ENCODE measurements at places on chromosomes 4 and X.
A peak's percentile ranks its signal among the peaks of the same experiment; 100 is the strongest.

DNA sequence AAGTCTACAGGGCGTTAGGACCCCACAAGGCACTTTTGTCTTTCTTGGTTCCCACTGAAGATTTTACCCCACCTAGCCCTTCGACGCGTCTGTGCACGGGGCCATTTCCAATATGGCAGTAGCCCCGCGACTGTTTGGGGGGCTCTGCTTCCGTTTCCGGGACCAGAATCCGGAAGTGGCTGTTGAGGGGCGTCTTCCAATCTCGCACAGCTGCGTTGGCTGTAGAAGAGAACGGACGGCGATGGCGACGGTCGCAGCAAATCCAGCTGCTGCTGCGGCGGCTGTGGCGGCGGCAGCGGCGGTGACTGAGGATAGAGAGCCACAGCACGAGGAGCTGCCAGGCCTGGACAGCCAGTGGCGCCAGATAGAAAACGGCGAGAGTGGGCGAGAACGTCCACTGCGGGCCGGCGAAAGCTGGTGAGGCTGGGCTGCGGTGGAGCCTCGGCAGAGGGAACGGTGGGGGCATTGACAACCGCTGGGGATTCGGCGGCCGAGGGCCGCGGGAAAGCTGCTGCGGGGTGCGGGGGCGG lies at the start of gene USP11:
Gene USP11, plus strand, starts transcription at position 207 of the 530 bp plus-strand sequence. Its CDS starts 35 bp downstream, at position 242.
- DNase-seq = peak; percentile 36

- no peak for DNase-seq
These were observed 160.0 kb downstream of the FHIP1A start for GRCh38 chr4:151568966-151569365.

DNA sequence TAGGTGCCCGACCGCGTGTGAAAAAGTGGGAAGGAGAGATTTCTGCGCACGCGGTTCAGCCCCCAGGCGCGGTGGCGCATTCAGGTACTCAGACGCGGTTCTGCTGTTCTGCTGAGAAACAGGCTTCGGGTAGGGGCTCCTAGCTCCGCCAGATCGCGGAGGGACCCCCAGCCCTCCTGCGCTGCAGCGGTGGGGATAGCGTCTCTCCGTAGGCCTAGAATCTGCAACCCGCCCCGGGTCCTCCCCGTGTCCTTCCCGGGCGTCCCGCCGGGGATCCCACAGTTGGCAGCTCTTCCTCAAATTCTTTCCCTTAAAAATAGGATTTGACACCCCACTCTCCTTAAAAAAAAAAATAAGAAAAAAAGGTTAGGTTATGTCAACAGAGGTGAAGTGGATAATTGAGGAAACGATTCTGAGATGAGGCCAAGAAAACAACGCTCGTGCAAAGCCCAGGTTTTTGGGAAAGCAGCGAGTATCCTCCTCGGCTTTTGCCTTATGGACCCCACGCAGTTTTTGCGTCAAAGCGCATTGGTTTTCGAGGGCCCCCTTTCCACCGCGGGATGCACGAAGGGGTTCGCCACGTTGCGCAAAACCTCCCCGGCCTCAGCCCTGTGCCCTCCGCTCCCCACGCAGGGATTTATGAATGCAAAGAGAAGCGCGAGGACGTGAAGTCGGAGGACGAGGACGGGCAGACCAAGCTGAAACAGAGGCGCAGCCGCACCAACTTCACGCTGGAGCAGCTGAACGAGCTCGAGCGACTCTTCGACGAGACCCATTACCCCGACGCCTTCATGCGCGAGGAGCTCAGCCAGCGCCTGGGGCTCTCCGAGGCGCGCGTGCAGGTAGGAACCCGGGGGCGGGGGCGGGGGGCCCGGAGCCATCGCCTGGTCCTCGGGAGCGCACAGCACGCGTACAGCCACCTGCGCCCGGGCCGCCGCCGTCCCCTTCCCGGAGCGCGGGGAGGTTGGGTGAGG lies 3.7 kb downstream of the SHOX start:
- no peak for DNase-seq

- no peak for DNase-seq
These were observed 84.6 kb downstream of the GPR143 start for GRCh38 chrX:9681011-9681410.

GRCh38 chrX:118973389-118974087 lies 880 bp upstream of the LONRF3 start:
- no peak for DNase-seq

- DNase-seq = no peak
These were observed 63.2 kb downstream of the MGST2 start for GRCh38 chr4:139728840-139729239.

GRCh38 chr4:120452536-120452935 lies 385.9 kb upstream of the MAD2L1 start:
- no peak for DNase-seq

DNA sequence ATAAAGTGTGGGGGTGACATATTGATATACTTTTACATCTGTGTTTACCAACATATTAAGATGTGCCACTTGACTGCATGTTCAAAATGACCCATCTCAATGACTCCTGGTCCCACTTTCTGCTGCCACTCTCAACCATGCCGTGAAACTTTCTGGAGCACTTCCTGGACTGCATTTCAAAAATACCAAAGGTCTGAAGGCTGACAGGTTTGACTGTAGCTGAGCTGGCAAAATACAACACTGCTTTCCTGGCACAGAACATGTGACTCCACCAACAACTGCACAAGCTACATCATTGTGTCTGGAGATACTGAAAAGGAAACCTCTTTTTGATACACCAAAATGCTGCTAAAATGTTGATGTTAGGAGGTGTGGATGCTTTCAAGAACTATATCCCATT lies 184.8 kb downstream of the UNC5C start:
- no peak for DNase-seq

DNA sequence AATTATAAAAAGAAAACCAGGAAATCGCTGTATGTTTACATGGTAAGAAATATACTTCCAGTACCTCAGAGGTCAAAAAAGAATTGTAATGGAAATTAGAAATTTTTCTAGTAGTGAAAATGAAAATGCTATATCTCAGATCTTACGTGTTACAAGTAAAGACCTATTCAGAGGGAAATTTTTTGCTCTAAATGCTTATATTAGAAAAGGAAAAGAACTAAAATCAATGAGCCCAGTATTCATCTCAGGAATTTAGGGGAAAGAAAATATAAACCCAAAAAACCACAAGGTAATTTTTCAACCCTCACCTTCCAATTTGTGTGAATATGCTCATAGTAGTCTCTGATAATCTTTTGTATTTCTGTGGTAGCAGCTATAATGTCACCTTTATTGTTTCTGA lies 145.6 kb downstream of the RAP1GDS1 start:
- DNase-seq = no peak

GRCh38 chr4:105283501-105283900 lies 136.8 kb downstream of the TET2 start:
- DNase-seq = no peak

- no peak for DNase-seq
These were observed 25.7 kb downstream of the SLC9A7 start for GRCh38 chrX:46733226-46733625.

GRCh38 chr4:25172961-25173915 lies 13.0 kb upstream of the SEPSECS start:
- DNase-seq = no peak

- DNase-seq = no peak
These were observed 24.4 kb downstream of the ENOX2 start for GRCh38 chrX:130878350-130879341.

DNA sequence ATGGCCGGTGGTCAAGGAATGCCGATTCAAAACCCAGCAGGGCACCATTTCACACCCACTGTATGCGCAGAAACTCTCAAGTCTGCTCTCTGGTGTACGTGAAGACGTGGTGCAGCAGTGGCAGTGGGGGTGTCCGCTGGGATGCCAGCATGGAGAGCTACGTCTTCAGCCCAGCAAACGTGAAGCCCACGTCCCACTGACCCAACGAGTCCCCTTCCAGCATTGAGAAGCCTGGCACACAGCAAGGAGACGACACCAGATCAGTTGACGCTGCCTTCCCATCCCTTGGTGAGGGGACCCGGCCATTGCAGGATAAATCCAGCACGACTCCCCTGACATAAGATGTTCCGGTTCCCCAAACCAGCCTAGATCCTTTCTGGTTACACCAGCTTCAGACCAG lies 2.2 kb upstream of the PLXNB3 start:
- no peak for DNase-seq

DNA sequence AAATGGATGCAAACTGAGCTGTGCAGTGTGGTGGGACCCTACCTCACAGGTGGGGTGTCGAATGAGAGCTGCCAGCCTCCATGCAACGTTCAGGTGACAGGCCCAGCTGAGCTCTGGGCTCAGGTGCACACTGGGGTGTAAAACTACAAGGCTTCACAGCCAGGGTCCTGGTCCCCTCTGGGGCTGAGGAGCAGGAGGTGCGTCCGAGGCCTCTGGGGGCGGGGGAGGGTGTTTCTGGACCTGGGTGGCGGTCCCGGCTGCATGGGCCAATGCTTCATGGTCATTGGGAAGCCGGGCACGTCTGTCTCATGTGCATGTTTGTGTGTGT lies 26.5 kb upstream of the SORCS2 start:
- no peak for DNase-seq

GRCh38 chr4:148240241-148240640 lies 202.0 kb downstream of the NR3C2 start:
- no peak for DNase-seq

DNA sequence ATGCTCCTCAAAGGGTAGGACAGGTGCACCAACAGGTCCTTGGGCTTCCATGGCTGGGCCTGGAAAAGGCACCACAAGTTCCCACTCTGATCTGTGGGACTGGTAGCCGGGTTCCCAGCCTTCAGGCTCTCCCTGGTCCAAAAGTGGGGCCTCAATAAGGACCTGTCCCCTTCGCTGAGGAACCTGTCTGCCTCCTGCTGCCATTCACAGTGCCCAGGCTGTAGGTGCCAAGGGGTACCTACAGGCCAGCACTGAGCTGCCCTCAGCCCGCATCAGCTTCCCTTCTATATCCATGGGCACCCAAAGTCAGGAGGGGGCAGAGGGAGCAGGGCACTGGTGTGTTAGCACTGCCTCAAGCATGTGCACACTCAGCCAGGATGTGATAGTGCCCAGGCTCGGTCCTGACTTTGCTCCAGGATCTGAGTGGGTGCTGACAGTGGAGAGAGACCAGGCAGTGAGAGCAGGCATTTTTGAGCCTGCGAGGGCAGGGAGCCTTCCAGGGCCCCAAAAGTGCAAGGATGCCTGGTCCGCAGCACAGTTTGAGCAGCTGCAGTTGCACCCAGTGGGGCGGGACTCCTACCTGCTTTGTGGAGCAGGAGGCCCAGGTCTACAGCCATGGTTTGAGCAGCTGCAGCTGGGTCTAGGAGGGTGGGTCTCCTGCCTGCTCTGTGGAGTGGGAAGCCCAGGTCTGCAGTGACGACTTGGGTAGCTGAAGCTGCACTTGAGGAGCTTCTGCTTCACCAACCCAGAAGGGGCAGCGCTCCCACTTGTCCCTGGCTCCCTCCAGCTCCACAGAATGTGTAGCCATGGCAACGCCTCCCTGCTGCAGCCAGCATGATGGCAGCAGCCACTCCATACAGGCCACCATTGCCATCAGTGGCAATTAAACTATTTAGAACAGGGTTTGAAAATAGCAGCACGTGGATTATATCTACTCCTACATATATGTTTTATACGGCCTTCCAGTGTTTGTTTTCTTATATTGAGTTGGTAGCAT lies 376.4 kb downstream of the KCTD8 start:
- DNase-seq = no peak

GRCh38 chr4:83772685-83773084 lies 236.8 kb downstream of the GPAT3 start:
- no peak for DNase-seq

DNA sequence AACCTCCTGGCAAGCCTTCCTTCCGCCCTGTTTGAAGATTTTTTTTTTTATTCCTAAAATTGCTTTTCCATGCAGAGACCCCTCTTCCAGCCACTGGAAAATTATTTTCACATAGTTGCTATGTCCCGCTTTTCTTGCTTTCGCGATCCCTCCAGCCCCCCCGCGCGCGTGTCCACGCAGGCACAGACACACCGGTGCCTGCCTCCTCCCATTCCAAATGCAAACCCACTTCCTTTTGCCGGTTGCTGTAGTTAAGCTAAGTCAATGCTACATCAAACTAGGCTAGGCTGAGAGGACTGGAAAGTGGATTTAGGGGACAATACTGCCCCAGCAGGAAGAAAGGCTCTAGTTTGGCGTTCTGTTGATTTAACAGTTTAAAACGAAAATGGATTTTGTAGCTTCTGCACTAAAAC lies 111.0 kb downstream of the DHX15 start:
- no peak for DNase-seq

DNA sequence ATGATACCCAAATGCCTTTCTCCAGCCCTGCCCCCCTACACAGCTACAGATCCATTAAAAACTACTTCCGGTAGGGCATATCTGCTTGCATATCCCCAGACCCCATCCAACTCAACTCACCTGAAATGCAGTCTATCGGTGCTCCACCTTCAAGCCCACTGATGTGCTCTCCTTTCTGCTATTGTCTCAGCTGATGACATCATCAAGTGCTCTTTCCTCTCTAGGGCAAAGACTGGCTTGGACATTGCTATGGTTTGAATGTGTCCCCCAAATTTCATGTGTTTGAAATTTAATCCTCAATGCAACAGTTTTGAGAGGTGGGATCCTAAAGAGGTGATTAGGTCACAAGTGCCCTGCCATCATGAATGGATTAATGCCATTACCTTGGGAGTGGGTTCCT lies 212.4 kb downstream of the RELL1 start:
- DNase-seq = no peak

GRCh38 chrX:13387666-13388494 lies 68.0 kb upstream of the ATXN3L start:
- no peak for DNase-seq

DNA sequence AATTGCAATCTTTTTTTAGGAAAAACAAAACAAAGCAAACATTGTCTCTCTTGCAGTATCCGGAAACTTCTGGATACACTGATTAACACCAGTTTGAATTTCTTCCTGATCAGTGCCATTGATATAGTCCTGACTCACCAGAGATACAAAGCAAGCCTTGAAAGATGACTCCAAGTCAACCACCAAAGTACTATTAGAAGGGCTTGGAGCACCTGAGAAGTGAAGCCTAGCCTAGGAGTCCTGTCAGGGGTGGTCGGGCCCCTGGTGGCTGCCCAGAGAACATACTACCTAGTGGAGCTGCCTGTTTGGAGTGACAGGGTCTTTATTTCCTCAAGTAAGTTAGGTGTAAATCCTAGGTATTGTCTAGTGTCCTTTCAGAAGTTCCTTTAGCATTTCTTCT lies 593.2 kb downstream of the ZNF674 start:
- DNase-seq = no peak

DNA sequence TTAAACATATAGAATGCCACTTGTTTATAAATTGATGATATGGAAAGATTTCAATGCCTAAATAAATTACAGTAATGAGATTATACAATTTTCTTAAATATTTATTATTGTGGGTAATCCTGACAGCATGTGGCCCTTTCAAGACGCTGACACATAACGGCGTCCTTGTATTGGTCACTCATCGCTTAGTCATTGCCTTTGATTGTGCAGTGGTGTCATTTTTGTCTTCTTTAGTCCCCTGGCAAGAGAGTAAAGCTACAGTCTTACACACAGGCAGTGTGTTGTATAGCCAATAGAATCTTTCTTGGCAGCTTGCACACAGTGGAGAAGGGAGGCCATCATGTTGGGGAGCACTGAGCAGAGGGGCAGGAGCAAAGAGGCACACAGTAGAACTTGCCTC lies 361.8 kb upstream of the GALNT7 start:
- no peak for DNase-seq
